ENCODE measurements at places on chromosomes 5 and 9.
A peak's percentile ranks its signal among the peaks of the same experiment; 100 is the strongest.

DNA sequence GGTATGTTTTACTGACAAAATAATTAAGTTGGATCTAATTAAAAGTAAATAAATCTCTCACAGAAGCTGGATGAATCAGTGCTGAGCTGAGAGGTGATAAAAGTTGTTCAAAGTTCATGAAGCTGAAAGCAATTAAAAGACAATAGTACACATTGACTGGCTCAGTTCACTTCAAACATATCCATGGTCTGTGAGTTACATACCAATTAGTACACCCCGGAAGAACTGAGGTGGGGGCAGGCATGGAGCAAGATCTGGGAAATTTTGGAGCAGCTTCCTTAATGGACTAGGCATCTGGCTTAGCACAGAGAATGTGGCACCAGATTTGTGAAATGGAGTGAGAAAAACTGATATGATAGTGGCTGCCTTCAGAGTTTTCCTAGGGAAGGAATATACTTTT lies 152.7 kb downstream of the ATP10B start:
- no peak for DNase-seq

- DNase-seq, result no peak
Measured at GRCh38 chr9:91411096-91411771, 12.4 kb downstream of the NFIL3 start.

DNA sequence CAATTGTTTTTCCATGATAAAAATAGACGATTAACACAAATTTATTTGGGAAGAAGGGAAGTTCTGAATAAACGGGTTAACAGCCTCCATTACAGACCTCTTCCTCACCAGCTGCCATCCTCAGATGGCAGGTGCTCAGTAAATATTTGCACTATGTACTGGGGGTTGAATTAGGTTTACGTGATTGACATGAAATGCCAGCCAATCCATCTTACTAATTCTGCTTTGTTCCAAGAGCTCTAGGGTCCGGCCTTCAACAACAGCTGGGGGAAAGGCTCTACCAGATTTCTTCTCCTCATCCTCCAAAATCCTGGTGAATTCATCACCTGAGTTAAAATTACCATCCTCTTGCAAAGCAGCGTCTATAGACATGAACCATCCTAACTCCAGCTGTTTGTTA lies 104.6 kb downstream of the MTX3 start:
- DNase-seq, result peak; percentile 64

DNA sequence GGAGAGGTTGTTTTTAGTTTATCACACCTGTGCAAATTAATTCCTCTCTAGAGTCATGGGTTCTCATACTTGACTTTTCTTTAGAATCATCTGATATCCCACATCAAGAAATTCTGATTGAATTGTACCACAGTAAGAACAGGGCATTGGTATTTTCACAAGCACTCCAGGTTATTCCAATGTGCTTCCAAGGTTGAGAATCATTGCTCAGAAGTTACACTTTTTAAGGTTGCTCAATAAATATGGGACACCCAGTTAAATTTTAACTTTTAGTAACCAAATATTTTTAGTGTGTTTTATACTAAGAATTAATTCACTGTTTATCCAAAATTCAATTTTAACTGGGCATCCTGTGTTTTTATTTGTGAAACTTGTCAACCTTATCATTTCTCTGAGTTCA lies 2.5 kb upstream of the RNF180 start:
- DNase-seq, result no peak

DNA sequence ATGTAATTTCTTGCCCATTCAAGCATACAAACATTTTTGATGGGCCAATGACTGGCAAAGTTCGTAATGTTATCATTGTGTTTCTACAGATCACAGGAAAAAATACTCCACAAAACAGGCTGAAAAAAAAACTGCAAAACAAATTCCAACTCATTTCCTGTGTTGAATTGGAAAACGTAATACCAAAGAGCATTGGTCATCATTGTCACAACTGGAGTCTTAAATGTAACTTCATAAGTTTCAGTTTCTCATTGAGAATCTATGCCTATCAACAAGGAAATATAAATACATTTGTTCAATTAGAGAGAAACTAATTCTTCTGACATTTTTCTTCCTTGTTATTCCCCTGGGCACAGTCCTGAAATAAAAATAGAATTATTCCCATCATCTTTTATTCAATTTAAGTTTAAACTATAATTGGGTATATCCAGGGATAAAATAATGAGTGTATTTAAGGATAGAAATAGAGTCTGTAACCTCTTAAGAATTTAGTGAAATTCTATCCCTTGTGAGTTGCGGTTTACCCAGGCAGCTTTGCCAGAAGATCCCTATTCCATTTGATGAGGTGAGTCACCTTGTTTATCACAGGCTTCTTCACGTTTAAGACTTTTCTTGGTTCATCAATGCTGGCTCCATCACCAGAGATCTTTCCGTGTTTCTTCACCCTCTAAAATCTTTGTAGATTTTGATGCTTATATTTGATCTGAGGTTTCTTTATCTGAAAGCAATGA lies 112.7 kb upstream of the ITGA1 start:
- no peak for DNase-seq

GRCh38 chr5:115431116-115431515 lies 113.5 kb downstream of the FEM1C start:
- DNase-seq, result no peak

GRCh38 chr5:163912046-163912445 lies 406.6 kb downstream of the MAT2B start:
- no peak for DNase-seq

DNA sequence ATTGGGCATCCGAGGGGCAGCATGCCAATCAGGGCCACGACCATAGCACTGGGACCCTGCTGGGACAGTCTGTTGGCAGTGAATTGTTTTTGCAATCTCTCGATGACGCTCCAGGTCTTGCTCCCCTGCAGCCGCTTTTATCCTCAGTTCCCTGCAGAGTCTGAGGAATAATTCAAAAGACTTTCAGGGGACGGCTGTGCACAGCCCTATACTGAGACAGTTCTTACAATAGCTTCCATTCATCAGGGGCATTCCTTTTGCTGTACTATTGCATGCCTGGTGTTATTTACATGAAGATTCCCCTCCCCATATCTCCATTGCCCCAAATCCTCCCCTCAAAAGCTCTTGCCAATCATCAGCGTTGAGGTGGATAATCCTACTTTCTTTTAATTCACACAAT lies 163.3 kb upstream of the WWC1 start:
- no peak for DNase-seq

GRCh38 chr9:7376833-7377232 lies 422.7 kb downstream of the DMAC1 start:
- DNase-seq, result no peak
